Activated CD4-positive, alpha-beta T cell treated with anti-CD3 and anti-CD28 coated beads, Interleukin-2, amount 50 U/mL, for 4 hours (primary cell): ENCODE measurements at places on chromosomes 11 and 22.

DNA sequence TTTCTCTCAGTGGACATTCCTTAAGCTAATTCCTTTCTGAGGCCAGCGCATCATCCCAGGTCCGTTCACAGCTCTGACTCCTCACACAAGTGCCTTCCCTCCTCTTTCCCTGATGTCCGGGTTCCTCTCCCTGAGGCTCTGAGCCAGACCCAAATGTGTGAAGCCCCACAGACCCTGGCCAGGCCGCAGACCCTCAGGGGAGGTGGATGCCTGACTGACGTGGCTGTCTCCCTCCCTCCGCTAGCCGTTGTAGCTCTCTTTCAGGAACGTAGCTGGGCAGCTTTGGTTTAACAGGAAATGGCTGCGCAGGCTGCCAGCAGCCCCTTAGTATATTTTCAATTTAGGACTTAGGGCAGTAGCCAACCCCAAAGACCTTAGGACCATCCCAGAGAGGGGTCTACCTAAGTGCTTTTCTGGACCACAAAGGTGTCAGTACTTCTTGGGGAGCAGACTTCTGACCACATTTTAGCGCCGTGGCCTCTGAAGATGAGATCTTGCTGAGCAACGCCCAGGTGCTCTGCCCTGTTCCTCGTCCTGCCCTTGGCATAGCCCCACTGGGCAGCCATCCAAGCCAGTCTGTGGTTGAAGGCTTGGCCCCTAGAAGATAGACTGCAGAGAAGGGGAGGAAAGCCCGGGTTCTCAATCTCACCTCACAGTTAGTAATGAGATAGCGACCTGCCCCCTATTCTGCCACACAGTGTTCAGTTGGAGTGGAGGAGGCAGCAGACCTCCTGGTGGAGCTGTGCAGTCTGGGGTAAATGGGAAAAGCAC lies 27.0 kb downstream of the MYBPC3 start:
- DNase-seq: no peak

GRCh38 chr11:46278387-46279125 lies 1.1 kb downstream of the CREB3L1 start:
- DNase-seq: peak; percentile 19

DNA sequence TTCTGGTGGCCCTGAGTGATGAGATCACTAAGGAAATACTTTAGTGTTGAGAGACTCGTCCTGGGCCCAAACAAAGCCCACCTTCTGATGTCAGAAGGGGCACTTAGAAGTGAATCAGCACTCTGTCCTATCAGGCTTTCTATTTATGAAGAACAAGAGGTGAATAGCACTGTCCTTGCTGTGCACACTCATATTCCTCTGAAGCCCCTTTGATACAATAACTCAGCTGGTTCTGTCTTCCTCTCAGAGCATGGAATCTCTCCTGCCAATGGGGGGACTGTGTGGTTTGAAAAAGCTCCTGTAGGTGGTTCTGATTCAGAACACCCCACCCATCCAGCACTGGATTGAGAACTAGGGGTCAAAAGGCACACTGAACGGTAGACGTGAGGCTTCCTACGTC lies 348.1 kb downstream of the ETS1 start:
- DNase-seq: no peak

- DNase-seq: no peak
Observed at GRCh38 chr11:118050208-118050891, 26.5 kb upstream of the TMPRSS4 start.

DNA sequence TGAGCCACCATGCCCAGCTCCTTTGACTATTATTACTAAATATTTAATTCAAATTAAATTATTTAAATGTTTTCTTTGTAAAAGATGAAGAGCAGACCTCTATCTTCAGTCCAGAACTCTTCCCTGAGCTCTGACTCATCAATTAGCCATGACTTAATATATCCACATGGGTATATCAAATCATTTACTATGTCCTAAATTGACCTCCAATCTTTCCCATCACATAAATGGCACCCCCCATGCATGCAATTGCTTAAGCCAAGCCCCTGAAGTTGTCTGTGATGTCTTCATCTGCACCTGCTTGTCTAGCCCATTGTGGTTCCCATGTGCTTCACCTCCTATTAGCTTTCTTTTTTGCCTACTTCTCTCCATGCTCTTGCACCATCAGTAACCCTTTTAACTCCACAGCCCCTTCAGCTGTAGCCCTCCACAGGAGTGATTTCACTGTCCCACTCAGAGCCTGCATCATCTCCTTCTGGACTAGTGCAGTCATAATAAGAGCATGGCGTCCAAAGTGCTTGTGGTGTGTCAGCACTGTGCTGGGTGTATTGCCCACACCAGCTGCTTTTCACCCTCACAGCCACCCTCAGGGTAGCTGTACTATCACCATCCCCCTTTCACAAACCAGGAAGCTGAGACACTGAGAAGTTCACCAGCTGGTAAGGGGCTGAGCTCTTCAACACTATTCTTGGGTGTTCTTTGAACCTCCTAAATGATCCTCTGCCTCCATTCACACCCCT lies 11.8 kb upstream of the THY1 start:
- no peak for DNase-seq

GRCh38 chr11:126809514-126810289 lies 190.9 kb downstream of the KIRREL3 start:
- no peak for DNase-seq

DNA sequence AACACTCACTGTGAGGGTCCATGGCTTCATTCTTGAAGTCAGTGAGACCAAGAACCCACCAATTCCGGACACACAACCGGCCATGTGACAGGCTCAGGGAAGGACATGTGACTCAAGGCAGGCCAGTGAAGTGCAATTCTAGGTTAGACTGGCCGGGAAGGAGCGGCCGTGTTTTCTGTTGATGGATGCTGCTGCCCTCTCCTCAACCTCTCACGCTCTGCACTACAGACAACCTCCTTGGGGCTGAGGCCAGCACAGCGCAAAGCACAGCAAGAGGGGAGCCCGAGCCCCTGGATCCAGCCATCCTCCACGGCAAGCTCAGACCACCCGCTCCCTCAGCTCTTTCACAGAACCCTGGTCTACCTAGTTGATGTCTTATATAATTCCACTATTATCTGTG lies 2.8 kb downstream of the NUDT8 start:
- no peak for DNase-seq

- DNase-seq: no peak
Observed at GRCh38 chr11:92236856-92237255, 12.2 kb downstream of the FAT3 start.

GRCh38 chr22:17422736-17423343 lies 53.6 kb downstream of the CECR2 start:
- no peak for DNase-seq

- DNase-seq: no peak
Observed at GRCh38 chr11:75931124-75931523, 116.1 kb downstream of the UVRAG start.

DNA sequence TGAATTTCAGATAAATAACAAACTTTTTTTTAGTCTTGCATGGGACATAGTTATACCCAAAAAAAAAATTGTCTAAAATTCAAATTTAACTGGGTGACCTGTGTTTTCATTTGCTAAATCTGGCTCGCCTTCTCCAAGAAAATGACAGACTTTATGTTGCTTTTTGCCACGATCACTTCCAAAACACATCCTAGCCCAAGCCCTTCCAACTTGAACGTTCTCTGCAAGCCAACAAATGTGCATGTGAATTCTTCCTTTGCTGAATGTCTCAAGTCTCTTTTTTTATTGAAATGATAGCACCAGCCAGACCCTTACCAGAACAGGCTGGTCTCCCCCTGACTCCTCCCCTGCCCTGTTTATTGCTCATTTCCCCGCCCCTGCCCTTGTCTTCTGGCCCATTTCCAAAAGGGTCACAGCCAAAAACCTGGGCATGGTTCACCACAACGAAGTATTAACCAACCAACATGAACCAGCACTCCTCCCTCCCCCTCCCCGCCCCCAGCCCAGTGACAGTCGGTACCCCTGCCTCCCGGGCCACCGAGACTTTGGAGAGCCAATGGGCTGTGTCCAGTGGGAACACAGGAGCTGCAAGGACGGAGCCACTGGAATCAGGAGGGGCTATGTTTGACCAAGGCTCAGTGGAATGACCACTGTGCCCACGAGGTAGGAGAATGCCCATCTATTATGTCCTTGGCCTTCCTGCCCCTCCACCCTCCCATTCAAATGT lies 63.2 kb downstream of the BTG4 start:
- no peak for DNase-seq

DNA sequence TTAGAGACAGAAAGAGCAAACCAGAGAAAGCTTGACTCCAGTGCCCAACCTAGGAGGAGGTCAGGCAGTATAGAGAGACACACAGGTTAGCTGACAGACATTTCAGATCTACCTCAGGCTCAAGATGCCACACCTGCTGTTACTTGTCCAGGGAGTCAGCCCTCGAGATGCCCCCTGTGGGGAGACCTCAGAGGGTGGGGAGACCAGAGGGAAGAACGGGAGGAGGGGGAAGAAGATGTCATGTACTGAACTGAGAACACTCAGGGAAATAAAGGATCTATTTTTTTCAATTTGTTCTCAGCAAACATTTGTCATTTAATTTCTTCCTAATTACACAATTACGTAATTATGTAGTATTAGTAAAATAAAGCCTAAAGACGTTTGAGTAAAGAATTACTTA lies 196.3 kb upstream of the CADM1 start:
- no peak for DNase-seq

DNA sequence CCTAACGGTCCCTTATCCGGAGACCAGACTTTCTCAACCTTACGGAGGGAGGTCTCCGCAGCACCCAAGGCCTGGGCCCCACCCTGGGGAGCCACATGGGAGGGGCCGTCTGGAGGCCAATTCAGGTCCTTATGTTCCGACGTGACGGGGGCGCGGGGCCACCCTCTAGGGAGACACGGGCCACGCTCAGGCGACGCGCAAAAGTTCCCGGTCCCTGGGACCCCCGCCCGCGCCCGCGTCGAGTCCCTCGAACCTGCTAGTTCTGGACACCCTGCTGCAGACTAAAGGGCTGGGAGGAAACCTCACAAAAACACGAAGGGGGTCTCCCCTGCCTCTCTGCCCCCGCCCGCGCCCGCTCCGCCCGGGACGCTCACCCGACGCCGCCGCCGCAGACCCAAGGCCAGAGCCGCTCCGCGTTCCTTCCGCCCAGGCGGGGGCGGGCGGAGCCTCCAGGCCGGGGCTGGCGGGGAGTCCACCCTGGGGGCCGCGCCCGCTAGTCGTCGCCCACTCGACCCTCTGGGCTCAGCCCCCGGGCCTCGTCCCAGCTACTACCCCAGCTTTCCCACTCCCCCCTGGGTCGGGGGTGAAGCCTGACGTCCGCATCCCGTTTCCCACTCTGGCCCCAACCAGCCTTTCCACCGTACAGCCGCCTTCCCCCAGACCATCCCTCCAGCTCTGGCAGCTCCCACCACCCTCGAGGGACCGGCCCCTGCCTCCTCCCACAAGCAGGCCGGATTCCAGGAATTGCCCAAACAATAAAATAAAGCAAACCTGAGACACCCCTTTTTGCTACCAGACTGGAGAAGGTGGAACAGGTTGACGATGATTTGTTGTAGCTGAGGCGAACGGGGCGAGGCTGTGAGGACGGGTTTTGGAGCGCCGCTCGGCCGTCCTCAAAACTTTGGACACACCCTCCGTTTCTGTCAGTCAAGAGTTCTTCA lies 2.7 kb downstream of the RNH1 start:
- DNase-seq: no peak

- no peak for DNase-seq
Observed at GRCh38 chr11:123973816-123974215, 3.8 kb downstream of the OR10S1 start.

DNA sequence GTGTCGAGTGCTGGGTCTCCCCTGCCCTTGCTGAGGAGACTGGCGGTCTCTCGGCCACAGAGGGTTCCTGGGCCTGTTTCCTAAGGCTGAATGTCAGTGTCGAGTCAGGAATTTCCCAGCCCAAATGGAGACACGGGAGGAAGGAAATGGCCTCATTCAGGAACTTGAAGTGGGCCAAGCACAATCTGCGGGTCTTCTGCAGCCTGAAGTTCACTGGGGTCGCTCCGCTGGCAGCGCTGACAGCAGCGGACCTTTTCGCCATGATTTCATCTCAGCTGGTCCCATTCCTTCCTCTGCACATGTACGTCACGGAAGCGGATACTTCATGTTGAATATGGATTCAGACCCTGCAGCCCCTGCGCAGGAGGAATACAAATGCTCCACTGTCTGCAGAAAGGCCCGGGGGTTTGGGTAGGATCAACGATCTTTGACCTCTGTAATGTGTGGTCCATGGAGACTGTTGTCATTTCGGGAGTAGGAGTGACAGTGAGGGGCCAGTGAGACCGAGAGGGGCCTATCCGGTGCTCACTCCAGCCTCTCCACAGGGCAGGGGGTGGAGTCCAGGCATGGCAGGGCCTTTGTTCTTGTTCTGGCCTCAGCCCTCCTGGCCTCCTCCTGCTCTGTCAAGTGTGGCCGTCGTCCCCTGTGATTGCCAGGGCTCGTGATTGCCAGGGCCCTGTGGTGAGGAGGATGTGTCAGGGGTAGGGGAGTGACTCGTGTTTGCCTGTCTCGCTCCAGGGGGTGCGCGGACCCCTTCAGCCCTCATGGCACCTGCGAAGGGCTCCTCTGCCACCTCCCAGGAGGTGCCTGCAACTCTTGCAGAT lies 402.3 kb downstream of the TBC1D22A start:
- no peak for DNase-seq

GRCh38 chr11:112255067-112255720 lies 5.5 kb downstream of the PLET1 start:
- DNase-seq: no peak

- DNase-seq: no peak
Observed at GRCh38 chr11:72597721-72598120, 76.5 kb downstream of the PDE2A start.

GRCh38 chr11:117834838-117835443 lies 10.4 kb upstream of the FXYD2 start:
- no peak for DNase-seq

DNA sequence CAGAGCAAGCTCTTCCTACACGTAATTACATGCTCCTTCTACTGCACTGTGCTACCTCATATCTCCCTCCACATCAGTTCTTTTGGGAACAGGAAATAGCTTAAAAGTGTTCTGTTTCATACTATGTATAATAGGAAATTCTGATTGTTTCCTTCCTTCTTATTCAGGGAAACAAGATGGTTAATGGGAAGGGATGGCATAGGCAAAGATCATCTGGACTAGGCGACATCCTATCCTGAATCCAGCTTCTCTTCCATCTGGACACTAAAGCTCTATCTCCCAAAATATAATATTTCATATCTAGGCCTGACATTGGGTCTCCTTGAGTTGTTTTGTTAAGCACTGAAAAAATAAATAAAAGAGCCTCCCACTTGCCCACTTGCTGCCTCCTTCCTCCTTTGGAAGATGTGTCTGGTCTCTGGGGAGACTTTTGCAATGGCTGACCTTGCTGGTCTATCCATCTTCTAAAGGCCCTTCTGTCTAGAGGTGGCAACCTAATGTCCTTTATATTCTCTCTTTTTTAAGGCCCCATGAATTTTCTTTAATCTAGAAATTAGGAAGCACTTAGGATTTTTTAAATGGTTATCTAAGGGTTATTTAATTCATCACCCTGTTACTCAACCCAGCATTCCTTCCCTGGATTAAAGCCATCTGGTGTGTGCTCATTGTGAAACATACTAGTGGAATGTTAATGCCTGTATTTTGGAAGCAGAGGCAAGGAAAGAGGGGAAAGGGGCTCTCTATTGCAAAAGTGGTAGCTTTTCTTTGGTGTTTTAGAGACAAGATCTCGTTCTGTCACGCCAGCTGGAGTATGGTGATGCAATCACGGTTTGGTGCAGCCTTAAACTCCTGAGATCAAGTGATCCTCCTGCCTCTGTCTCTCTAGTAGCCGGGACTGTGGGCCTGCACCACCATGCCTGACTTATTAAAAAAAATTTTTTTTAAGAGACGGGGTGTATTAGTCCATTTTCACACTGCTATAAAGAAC lies 20.6 kb downstream of the CLMP start:
- no peak for DNase-seq
